ENCODE measurements at places on chromosomes 11 and 22.

GRCh38 chr11:110711776-110712658 lies at the start of gene ARHGAP20:
TSS of gene ARHGAP20 (minus strand) at chr11:110712437. CDS start at chr11:110712231, 206 bp downstream.
- peaks cover 19% of the 10 kb centered on the region for H3K4me1 ChIP-seq
- H3K36me3 ChIP-seq, result no peaks in the 10 kb centered on the region
- peaks cover 12% of the 10 kb centered on the region for H3K27me3 ChIP-seq
- peak; percentile 78 for DNase-seq

DNA sequence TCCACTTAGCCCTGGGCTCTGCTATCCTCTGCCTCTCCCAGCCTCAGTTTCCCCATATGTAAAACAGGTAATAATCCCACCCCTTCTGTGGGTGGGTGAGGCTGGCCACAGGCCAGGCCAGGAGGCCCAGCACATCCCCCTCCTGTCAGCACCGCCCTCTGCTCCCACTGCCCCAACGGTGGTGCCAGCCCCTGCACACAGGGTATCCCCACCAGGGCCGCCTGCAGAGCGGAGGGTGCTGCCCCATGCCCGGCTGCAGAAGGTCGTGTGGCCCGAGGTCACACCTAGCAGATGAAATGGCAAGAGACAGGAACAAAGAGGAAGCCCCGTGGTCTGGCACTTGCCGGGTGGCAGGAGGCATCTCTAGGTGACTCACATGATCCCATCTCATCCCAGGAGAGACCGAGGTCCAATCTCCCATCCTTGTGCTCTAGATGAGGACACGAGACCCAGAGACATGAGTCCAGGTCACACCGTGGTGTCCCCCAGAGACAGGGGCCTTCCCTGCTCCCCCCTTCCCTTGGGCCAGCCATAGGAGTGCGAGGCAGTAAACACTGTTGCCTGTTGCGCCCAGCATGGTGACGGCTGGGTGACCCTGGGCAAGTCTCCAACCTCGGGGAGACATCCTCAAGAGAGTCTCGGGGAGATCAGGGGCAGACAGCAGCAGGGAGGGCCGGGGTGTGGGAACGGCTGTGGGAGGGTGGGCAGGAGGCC lies 27.2 kb upstream of the PPARA start:
- H3K36me3 ChIP-seq, result no peaks in the 10 kb centered on the region
- no peaks in the 10 kb centered on the region for H3K27me3 ChIP-seq
- H3K4me3 ChIP-seq, result no peak overlapping the region
- DNase-seq, result no peak

DNA sequence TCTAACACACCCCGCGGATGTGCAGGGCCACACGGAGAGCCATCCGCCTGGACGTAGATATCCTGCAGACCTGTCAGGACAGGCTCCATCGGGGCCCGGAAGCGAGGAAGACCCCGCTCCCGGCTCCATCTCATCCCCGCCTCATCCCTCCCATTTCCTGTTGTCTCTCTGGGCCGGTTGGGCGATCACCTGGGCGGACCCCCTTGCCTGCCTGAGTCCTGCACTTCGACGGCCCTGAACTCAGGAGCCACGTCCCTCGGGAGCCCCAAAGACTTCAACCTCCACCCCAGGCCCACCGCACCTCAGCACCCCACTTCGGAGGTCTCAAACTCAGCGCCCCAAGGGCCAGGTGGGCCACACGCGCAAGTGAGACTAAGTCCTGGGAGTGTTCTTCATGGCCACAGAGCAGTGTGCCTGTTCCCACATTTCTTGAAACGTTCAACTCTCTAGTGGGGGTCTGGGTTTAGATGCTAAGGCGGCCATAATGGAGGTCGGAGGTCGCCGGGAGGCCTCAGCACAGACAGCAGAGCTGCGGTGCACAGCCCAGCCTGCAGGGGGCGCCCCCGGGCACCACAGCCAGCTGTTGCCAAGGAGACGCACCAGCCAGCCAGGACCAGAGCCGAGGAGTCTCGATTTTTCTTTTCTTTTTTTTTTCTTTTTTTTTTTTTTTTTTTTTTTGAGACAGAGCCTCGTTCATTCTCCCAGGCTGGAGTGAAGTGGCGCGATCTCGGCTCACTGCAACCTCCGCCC lies 26.0 kb upstream of the FADD start:
- H3K36me3 ChIP-seq, result no peaks in the 10 kb centered on the region
- no peaks in the 10 kb centered on the region for H3K27me3 ChIP-seq

DNA sequence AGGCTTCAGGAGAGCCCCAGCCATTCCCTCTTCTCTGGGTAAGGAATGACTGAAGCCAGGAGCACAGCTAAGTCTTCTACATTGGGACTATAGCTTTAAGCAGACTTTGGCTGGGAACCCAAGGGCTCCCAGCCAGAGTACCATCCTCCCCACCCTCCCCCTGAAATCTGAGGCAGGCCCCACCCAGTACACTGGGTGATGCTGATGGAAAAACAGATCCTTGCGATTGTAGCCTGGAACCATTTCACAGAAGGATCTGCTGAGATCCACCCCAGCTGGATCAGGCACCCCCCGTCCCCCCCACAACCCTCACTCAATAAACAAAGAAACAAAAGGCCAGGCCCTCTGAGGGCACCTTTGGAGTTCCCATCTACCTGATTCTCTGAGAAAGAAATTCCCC lies 39.8 kb downstream of the IL18BP start:
- DNase-seq, result no peak
- H3K4me3 ChIP-seq, result no peak overlapping the region
- peaks cover 31% of the 10 kb centered on the region for H3K4me1 ChIP-seq
- H3K27ac ChIP-seq, result no peak overlapping the region

DNA sequence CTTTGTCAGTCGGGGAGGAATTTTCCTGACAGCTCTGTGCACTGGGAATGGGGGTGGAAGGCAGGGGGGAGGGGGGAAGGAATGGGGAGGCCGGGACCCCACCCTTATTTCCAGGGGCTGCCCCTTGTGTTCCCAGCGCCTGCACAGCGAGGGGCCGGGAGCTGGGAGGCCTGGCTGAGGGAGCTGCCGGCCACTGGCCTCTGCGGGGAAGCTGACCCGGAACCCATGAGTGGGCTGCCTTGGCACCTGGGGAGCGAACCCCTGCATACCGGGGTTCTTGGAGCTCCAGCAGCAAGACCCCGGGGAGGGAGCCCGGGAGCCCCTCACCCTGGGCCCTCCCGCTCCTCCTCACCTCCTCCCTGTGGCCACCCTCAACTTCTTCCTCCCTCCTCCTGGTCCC lies 3.5 kb downstream of the H19 start:
- DNase-seq, result no peak
- H3K36me3 ChIP-seq, result no peaks in the 10 kb centered on the region
- no peak overlapping the region for H3K27ac ChIP-seq
- H3K4me3 ChIP-seq, result no peak overlapping the region
- H3K27me3 ChIP-seq, result no peaks in the 10 kb centered on the region
- no peaks in the 10 kb centered on the region for H3K4me1 ChIP-seq

DNA sequence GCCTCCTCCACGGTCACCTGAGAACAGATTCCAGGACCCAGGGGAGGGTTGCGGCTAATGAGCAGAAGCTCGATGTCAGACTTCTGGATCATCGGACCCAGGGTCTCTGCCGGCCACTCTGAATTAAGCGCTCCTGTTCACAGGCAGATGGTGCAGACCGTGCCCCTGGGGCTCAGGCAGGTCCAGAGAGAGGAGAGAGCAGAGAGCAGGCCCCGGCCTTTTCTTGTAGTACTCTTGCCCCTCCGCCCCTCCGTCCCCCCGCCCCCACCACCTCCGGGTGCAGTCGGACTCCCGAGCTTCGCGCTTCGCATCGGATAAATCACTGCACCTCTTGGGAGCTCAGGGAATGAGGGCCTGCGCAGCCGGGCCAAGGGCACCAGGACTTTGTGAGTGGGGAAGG lies 50.3 kb downstream of the RPS6KA4 start:
- no peaks in the 10 kb centered on the region for H3K27me3 ChIP-seq
- no peak overlapping the region for H3K4me3 ChIP-seq
- H3K4me1 ChIP-seq, result peaks cover 50% of the 10 kb centered on the region
- no peak for DNase-seq
- H3K27ac ChIP-seq, result peak overlapping the region; percentile 76
- no peaks in the 10 kb centered on the region for H3K36me3 ChIP-seq

GRCh38 chr11:24253237-24253760 lies 243.6 kb upstream of the LUZP2 start:
- H3K27me3 ChIP-seq, result no peaks in the 10 kb centered on the region
- DNase-seq, result no peak
- no peak overlapping the region for H3K4me3 ChIP-seq
- H3K4me1 ChIP-seq, result no peaks in the 10 kb centered on the region
- no peak overlapping the region for H3K27ac ChIP-seq

All from Caco-2 (cell line).